ENCODE measurements at places on chromosomes 2 and 18. TPM values are rescaled to one million over a fixed set of nuclear protein-coding genes. Genes with fewer than 3 reads are reported as not detected.

The EHD3 gene
- total RNA-seq = 26.6 TPM

The CYS1 gene
- total RNA-seq = 3.8 TPM

The SPP2 gene
- total RNA-seq = not detected

The RAB17 gene
- total RNA-seq = 3.5 TPM

The SLC39A6 gene
- total RNA-seq = 15.6 TPM

The VWA3B gene
- 0.51 TPM for total RNA-seq

The AFG3L2 gene
- total RNA-seq = 110 TPM

The NAB1 gene
- 35.4 TPM for total RNA-seq

The LRP1B gene
- 0.27 TPM for total RNA-seq

The DNAH7 gene
- total RNA-seq = 0.32 TPM

The NGEF gene
- 0.24 TPM for total RNA-seq

The LRPPRC gene
- total RNA-seq = 70.3 TPM

The HOXD9 gene
- total RNA-seq = not detected

DNA sequence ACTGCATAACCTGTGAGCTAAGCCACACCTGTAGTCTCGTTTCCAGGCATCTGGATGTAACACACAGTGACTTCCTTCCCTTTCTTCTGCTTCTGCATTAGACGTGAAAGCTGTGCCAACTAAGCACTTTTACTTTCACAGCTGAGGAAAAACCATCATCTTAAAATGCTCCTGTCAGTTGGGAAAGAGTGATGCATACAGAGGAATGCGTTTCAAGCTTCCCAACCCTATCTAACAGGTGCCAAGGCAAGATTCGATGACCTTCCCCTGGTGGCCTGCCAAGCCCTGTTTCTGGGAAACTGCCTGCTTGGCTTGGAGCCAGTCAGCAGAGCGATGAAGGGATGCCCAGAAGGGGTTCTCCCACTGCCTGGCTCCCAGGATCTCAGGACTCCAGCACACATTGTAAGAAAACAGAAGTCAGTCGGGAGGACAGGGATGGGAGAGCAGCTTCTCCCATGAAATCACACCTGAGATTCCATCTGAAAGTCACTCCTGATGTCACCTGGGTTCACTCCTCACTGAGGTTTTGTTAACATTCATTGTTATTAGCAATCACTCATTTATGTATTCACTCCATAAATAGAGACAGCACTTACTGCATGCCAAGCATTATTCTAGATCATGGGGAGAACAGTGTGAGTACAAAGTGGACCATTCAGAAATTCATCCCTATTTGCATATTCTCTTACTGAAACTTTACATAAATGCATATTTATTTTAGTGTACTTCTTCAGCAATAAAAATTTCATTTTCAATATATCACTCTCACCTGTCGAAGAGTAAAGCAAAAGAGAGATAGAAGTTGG, 64.1 kb downstream of the DTNA start:
- DNase-seq = no peak

DNA sequence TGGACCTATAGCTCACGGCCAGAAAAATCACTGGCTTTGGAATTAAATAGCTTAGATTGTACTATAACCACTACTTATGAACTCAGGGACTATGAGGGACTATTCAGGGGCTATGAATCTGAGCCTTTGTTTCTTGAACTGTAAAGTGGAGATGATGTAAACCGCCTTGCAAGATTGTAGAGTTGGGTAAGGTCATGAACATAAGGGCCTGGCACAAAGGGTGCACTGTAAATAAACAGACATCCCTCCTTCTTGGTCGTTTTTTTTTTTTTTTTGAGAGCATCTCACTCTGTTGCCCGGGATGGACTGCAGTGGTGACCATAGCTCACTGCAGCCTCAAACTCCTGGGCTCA, 2.8 kb downstream of the TMEM177 start:
- no peak for DNase-seq

DNA sequence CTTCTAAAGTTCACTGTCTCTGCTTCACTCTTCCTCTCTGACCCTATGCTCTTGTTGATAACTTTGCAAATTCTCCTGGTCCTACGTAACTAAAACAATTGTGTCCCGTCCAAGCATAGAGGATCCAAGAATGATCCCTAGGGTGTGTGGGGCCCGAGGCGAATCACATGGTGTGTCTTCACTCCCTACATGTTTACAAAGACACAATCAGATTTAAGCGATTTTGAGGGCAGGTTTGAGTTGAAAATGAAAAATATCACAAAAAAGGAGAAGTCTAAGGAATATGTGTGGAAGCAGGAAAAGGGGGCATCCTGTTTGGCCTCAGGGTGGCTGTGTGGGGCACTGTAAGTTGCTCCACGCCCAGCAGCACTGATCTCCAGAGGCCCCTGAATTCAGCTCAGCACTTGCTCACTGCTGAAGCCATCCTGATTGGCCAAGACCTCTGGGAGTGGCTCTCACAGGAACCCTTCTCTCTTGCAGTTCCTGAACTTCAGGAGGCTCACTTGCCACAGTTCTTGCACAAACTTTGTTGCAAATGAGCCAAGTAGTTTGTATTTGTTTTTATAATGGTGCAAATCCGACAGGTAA, 363.6 kb downstream of the ZNF521 start:
- DNase-seq = no peak

GRCh38 chr2:104402825-104403224, 451.1 kb upstream of the POU3F3 start:
- DNase-seq = no peak

DNA sequence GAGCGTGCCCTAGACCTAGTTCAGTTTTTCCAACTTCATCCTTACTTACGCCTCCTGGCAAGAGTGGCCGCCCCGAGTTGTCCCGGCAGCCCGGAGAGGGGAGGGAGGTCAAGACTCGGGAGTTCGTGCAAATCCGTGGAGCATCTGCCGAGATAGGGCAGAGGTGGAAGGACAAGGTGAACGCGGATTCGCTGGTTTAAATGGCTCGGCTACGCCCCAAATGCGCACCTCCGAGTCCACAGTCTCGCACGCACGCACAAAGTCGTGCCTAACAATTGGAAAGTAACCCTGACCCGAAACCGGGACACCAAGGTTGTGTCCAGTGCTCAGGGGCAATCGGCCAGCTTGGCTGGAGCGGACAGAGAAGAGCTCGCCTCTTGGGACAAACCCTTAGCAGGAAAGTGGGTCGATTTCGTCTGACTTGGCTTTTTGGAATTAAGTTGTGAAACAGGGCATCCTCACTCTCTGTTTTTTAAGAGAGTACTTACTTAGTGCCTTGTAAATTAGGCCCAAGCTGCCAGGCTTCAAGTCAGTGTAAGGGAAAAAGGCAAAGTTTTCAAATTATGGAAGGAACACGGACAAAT, 726 bp upstream of the SS18 start:
- DNase-seq = no peak

DNA sequence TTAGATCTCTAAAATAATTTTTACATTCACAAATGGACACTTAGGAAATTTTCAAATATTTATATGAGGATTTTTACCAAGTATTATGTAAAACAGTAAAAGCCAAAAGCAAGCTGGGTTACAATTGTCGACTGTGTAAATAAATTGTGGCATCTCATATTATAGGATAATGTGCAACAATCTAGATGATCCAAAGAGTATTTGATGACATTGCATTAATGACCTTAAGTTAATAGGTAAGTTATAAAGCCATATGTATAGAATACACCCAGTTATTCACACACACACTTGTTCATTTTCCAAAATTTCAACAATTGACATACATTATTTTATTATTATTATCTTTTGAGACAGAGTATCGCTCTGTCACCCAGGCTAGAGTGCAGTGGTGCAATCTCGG, 69.3 kb downstream of the ATP8B1 start:
- no peak for DNase-seq

GRCh38 chr2:117336496-117336895, 478.0 kb upstream of the DDX18 start:
- no peak for DNase-seq

DNA sequence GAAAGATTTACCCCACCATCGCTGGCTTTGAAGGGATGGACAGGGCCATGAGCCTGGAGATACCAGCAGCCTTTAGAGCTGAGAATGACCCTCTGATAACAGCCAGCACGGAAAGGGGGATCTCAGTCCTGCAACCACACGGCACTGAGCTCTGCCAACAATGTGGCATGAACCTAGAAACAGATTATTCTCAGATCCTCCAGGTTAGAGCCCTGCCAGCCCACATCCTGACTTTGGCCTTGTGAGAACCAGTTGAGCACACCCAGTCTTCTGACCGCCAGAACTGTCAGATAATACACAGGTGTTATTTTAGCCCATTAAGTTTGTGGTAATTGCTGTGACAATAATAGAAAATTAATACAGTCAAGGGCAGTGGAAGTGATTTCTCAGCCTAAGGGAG, 9.4 kb upstream of the GNLY start:
- no peak for DNase-seq

- DNase-seq = no peak
Measured at GRCh38 chr18:4106407-4107033, 348.6 kb downstream of the DLGAP1 start.

DNA sequence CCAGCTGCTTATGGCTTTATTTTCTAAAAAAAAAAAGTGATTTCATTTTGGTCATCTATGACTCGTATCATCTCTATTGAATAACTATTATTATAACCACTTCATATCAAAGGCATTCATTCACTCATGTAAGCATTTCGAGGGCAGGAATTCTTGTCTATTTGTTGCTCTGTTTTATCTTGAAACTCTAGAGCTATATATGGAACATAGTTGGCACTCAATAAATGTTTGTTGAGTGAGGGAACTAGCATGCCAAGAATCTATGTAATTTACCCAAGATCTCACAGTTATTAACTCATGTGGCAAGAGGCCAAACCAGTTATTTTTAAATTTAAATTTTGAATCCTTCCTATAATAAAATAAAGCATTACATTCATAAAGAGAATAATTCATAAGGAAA, 470.1 kb downstream of the TMX3 start:
- DNase-seq = no peak

- DNase-seq = no peak
Measured at GRCh38 chr2:202771741-202772460, 99.7 kb downstream of the ICA1L start.

- no peak for DNase-seq
Measured at GRCh38 chr2:41927581-41928264, 120.1 kb upstream of the PKDCC start.

GRCh38 chr2:225137971-225138370, 95.7 kb upstream of the DOCK10 start:
- DNase-seq = no peak

GRCh38 chr2:233267516-233268245, 16.2 kb downstream of the ATG16L1 start:
- no peak for DNase-seq

GRCh38 chr2:151757861-151758260, 23.6 kb upstream of the NEB start:
- DNase-seq = no peak

GRCh38 chr2:191032588-191033429, 18.8 kb upstream of the STAT1 start:
- DNase-seq = no peak

DNA sequence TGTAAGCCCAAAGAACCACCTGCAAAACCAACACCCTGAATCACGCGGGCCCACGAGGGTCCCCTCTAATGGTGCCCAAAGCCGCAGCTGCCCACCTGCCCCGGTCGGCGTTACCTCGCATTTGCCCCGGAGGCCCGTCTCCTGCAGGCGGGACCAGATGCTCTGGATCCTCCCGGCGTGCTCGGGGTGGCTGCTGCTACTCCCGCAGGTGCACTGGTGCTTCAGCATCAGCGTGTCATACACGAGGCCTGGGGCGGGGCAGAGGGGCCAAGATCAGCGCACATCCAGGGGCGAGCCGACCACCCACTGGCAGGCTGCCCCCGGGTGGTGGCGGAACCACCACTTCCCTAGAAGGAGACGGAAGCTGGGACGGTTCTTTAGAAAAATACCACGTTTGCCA, 260.1 kb downstream of the TWIST2 start:
- no peak for DNase-seq

DNA sequence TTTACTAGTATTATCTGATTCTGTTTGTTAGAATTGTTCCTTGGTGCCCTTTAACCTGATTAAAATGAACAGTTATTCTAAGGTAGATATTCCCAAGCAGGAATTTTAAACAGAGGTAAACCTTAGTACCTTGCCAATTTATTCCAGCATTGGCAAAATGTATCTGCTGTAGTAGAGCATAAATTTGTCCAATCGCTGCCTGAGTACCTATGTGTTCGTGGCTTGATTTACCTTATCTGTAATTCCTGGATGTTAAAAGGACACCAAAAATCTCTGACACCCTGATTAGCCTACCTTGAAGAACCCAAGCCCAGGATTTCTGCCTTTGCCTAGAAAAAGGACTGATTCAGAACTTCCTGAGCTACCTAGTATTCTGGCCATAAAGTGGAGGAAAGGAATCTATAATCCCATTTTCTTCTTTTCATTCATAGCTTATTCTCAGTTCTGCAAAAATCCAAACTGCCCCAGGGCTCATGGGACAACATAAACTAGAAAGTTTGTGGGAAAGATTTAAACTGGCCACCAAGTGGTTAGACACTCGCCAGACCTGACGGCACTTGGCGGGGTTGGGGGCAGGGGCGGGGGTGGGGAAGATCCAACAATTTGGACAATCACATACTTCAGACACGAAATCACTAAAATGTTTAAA, 16.2 kb upstream of the ZCCHC2 start:
- no peak for DNase-seq

DNA sequence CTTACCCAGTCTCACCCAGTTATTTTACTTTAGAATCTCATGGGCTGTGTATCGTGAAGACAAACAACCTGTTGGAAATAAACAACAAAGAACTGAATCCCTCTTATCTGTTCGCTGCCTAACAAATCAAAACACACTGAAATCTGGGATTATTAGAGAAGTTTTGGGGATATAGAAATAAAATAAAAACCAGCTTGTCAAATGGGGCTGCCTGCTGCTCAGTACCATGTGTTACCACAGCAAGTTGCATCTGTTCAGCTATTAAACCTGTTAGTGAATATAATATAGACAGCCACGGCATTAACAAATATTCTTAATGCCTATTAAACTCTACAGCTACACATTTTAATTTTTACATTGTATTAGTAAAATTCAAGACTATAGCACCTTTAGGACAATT, 810.8 kb downstream of the NRXN1 start:
- no peak for DNase-seq

- no peak for DNase-seq
Measured at GRCh38 chr18:54140641-54141040, 83.8 kb downstream of the MBD2 start.

DNA sequence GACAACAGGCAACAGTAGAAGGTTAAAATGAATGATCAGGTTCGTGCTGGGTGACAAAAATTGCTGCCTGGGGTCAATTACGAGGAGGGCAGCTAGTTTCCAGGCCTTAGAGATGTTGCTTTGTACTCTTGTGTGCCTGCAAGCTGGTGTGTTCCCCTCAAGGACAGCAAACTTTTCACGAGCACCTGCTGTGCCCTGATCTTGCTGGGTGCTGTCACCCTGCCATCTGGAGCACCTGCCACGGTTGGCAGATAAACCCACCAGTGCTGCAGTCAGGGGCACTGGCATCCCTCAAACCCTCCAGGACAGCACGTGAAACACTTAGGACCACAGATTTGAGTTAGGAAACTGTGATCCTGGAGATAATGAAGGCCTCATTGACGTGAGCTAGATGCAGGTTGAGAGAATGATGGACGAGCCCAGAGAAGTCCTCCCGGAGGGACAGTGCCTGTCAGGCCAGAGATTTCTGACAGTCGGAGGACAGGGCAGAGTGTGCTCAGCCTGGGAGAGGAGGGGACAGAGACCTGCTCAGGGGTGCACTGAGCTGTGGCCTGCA, 104.3 kb upstream of the RAB12 start:
- DNase-seq = no peak
